Stimulated activated CD8-positive, alpha-beta memory T cell treated with anti-CD3 and anti-CD28 coated beads, Interleukin-2, amount 100 ng/mL, for 48 hours (primary cell): ENCODE measurements at places on chromosomes 4 and X.

GRCh38 chr4:114272226-114272625 lies 292.8 kb upstream of the ARSJ start:
- no peak for DNase-seq

DNA sequence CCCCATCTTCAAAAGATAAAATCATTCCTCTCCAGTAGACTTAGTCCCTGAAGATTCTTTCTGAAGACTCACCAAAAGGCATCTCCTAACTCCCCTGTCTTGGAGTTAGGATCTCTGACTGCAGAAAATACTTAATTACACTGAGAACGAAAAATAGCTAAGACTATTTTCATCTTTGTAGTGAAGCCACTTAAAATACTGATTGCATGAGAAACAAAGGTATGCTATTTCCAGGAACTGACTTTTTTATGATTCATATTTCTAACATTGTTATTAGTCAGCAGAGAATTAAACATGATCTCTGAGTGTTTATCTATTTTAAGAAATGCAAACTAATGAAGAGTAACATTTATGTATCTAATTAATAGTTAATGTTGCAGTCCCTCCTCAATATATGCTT lies 71.8 kb upstream of the NR3C2 start:
- DNase-seq: no peak

DNA sequence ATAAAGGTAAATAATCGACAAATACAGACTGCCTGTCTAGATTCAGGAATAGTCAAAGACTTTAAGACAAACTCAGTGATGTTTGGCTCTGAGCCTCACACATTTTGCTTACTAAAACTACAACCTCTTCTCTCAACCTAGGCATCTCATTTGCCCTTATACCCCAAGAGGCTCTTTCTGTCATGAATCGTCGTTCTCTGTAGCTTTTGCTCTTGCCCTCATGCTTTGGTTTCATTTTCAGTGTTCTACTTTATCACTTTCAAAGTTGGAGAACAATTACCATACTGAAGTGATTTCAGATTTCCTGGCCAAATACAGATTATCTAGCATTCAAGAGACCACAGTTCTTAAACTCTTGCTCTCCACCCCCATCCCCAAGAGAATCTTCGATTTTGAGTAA lies 114.1 kb upstream of the RAP2C start:
- no peak for DNase-seq

- no peak for DNase-seq
Observed at GRCh38 chr4:114752391-114753165, 154.0 kb downstream of the UGT8 start.

GRCh38 chrX:134659761-134660160 lies 1.5 kb upstream of the PLAC1 start:
- no peak for DNase-seq

- no peak for DNase-seq
Observed at GRCh38 chrX:97401586-97402136, 518.0 kb downstream of the RPA4 start.

DNA sequence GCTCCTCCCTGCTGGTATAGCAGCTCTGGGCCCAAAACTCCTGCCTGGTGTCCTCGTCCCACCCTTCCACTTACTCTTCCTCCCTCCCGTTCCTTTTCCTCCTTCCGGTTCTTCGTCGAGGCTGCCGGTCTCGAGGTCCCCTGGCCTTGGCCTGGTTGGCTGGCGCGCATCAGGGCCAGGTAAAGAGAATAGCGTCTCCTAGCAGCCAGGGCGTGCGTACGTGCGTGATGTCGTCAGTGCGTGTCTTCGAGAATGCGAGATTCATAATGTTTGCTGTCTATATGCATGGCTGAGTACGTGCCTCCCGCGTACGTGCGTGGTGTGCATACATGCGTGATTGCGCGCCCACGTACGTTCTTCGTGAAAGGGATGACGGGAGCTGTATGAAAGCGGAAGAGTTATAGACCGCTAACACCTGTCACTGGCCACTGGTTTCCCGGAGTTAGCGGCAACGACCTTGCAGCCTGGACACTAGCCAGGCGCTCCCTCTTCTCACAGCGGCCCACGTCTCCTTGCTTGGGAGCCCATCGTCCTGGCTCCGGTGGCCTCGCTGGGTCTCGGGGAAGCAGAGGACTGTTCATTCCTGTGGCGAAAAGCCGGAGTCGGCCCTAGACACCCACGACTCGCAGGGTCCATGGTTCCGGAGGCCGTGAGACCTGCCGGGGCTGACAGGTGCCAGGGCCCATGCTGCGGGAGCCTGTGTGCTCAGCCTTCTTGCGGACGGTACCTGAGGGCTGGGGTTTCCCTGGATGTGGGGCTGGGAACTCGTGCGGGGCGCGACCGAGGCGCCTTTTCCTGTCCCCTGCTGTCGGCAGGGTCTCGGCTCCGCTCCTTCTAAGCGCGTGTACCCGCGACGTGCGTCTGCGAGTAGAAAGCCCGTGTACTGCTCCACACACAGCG lies at the start of gene EOLA1:
EOLA1 (plus strand) TSS at position 392 of the 900 bp plus-strand sequence. CDS start 4,619 bp downstream, outside the sequence.
- peak; percentile 66 for DNase-seq

GRCh38 chr4:41586675-41587225 lies 48.8 kb downstream of the LIMCH1 start:
- no peak for DNase-seq

DNA sequence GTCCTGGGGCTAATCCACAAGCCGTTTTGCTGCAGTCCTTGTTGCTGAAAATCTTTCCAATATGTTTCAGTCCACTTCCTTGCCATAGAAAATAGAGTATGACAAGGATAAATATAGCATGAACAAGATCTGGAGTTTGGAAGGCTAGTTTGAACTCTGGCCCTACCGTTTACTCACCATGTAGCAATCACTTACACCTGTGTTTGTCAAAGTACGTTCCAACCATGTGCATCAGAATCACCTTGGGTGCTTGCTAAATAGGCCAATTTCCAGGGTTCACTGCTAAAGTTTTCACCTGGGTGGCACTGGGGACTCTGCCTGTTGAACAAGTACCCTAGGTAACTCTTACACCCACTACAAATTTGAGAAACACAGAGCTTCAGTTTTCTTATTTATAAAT lies 188.9 kb downstream of the ENOX2 start:
- no peak for DNase-seq

DNA sequence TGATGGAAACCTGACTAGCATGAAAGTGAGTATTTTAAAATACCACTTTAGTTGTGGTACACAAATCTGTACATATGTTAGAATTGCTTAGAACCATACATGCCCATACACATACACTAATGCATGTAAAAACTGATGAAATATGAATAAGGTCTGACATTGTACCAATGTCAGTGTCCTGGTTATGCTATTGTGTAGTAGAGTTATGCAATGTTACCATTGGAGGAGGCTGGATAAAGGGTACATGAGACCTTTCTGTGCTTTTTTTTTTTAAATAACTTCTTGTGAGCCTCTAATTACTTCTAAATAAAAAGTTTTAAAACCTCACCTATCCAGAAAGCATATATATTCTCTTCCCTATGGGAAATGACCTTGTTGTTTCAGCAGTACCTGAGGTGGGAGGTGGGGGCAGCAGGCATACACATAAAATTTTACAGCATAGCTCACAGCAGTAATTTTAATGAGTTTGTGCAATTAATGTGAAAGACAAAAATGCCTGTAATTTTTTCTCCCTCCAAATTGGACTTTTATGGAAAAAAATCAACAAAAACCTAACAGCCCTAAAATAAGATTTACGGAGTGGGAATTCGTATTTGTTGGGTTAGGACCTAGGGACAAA lies 97.6 kb downstream of the RAP1GDS1 start:
- DNase-seq: no peak

GRCh38 chr4:13865871-13866669 lies 238.5 kb upstream of the BOD1L1 start:
- DNase-seq: no peak

DNA sequence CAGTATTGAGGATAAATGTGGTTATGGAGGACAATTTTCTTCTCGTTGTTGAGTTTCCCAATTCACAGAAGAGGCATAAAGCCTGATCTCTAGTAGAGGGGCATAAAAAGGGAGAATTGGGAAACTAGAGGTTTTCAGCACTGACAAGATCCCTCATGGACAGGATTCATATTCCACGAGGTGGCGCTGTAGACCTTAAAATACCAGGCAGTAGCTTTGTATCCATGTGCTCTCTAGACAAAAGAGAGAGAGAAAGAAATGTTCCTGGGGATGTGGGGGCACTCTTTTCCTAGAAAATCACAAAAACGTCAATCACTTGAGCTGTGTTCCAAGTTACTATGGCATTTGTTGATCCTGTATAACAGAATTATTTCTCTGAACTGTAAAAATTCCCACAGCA lies 128.3 kb downstream of the MAGEE1 start:
- no peak for DNase-seq

GRCh38 chr4:7637139-7637538 lies 202.4 kb upstream of the PSAPL1 start:
- DNase-seq: no peak

DNA sequence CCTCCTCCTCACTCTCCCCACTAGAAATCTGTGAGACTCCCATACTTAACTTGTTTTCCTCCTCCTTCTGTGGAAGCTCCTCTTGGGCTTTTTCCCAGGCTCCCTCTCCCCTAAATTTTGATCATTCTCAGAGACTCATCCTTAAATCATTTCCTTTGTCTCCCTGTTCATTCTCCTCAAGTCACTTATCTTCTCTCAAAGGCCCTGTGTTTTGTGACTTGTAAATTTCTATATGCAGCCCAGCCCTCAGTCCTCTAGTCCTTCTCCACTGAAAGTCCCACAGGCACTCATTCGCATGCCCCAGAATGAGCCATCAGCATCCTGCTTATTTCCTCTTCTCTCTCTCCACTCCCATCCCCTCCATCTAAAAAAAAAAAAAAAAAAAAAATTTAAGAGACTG lies 171.8 kb downstream of the SOWAHB start:
- DNase-seq: no peak

DNA sequence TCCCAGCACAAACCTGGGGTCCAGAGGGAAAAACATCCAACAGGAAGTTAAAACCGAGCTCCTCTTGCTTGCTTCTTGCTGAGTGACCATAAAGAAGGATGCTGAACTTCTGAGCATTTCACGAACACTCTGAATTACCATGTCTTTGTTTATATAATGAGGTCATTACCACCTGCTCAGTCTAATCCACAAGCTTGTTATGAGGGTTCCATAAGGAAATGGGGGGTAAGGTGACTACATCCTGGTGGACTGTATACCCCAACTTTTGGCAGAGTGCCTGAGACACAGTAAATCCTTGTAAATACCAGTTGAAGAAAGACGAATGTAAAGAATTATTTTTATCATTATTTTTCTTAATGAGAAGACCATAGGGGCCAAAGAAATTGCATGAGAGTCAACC lies 16.8 kb downstream of the CCDC149 start:
- DNase-seq: no peak

GRCh38 chr4:42523066-42523718 lies 125.9 kb downstream of the SHISA3 start:
- no peak for DNase-seq

- no peak for DNase-seq
Observed at GRCh38 chr4:10275696-10276095, 159.1 kb upstream of the WDR1 start.

DNA sequence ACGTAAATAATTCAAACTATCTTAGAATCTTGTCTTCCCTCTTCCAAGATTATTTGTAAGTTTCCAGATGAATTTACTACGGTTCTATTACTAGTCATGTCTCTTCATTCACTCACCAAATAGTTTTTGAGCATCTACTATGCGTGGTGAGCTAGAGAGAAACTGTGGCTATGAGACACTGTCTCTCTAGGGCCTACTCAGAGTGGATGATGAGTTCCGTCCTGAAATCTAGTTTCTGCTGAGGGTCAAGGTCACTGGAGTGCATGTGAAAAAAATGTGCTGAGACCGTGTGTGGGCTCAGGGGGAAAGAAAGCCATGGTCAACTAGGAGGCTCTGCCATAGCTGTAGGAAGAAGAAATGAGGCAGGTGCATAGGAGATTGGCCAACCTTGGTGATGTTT lies 320.2 kb upstream of the GATB start:
- DNase-seq: no peak

- DNase-seq: no peak
Observed at GRCh38 chr4:114282937-114283336, 303.5 kb upstream of the ARSJ start.

DNA sequence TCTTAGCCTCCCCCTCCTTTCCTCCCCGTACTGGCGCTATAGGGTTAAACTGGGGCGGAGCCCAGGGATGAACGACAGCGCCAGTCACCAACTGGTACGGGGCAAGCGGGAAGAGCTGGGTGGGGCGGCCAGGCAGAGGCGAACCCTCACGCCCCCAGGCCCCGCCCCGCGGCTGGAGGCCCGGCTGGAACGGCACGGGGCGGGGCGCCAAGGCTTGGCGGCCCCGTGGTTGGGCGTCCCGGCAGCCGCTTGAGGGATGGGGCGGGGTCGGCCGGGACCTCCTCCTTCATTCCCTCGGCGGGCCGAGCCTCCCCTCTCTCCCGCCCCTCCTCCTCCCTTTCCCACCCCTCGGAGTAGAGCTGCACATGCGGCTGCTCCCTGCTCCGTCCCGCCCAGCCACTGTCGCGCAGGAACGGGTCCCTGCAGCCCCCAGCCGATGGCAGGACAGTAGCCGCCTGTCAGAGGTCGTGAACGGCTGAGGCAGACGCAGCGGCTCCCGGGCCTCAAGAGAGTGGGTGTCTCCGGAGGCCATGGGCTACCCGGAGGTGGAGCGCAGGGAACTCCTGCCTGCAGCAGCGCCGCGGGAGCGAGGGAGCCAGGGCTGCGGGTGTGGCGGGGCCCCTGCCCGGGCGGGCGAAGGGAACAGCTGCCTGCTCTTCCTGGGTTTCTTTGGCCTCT lies at the start of gene EDA:
EDA (plus strand) TSS at position 335 of the 678 bp plus-strand sequence.
- DNase-seq: peak; percentile 52
